IPS-NIHi11 (cell line): ENCODE measurements at places on chromosomes 12 and 14.

GRCh38 chr14:73047808-73048207 is 10.5 kb upstream of the RBM25 start:
- DNase-seq = no peak

DNA sequence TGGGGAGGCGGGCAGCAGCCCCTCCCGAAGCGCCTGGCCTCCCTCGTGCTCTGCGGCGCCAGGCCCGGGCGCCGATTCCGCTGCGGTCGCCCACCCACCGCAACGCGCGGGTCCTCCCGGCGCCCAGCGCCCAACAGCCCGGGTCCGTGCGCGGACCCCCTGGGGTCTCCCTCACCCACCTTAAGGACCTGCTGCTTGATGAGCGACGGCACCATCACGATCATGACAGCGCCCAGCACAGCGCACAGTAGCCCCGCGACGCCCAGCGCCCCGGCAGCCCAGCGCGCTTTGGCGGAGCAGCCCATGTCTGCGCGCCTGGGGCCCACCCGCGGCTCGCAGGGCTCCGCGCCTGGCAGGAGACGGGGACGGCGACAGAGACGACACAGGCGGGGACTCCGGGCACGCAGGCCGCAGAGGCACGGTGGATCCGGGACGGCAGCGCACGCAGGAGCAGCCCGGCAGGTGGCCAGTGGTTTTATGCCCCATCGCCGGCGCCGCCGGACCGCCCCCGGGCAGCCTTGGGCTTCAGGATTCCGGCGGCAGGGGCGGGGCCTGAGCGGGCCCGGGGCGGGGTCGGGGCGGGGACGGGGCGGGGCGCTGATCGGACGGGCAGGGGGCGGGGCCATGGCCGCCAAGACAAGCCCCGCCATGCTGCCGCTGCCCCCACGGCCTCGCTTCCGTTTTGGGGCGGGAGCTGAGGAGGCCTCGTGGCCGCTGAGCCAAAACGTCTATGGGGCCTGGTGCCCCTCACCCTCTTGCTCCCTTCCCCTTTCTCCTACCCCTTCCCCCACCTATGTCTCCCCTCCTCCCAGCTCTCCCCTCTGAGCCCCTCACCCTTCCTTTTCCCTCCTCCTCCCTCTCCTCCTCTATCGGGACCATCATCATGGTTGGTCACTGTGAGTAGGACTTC is at the start of gene SCARB1:
SCARB1 (minus strand) TSS at position 449 of the 910 bp plus-strand sequence; CDS start at position 305, 144 bp downstream.
- peak; percentile 99 for DNase-seq

DNA sequence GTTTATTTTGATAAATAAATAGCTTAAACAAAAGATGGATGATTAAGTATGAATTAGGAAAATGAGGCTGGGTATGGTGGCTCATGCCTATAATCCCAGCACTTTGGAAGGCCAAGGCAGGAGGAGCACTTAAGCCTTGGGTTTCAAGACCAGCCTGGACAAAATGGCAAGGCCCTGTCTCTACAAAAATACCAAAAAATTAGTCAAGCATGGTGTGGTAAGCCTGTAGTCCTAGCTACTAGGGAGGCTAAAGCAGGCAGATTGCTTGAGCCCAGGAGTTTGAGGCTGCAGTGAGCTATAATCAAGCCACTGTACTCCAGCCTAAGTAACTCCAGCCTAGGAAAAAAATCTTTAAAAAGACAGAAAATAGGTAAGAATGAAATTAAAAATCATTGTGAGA is 96.0 kb downstream of the BCL2L14 start:
- DNase-seq = no peak

- no peak for DNase-seq
These were observed 21.0 kb downstream of the EEA1 start for GRCh38 chr12:92908108-92908507.

GRCh38 chr14:58898655-58899316 is 261.0 kb downstream of the DACT1 start:
- DNase-seq = no peak

DNA sequence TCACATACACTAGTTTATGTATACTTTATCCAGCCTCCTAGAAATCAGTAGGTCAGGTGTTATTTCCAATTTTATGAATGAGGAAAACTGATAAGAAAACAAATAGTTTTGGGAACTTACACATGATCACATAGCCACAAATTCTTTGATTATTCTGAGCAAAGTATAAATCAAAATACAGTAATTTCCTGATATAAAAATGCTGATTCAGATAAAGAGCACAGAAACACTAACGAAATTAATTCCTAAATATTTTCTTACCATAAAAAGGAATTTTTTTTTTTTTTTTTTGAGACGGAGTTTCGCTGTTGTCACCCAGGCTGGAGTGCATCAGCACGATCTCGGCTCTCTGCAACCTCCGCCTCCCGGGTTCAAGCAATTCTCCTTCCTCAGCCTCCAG is 275.4 kb downstream of the SOX5 start:
- no peak for DNase-seq
